Adrenal gland (tissue), 19 donors: ENCODE measurements at places on chromosomes 1 and 21. TPM values are rescaled to one million over a fixed set of nuclear protein-coding genes. Genes with fewer than 3 reads are reported as not detected.

DNA sequence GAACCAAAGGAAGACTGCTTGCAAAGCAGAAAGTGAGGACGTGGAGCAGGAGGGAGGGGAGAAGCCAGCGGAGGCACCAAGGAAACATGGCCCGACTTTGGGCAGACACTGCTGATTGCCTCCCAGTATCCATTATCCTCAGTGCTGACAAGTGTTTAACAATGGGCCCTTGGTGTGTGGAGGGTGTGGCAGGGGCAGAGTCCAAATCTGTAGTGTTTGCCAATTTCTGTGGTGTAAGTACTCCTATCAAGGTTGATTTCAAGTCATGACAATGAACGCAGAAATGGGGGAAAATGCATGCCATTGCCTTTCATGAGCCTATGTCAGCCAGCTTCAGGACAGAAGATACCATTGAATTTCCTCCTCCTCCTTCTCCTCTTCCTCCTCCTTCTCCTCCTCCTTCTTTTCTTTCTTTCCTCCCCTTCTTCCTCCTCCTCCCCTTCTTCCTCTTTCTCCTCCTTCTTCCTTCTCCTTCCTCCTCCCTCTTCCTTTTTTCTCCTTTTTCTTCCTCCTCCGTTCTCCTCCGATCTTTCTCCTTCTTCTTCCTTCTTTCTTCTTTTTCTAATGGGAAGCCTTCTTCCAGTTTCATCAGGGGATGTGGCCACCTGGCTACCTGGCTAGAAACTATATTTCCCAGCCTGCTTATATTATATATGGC, 10.3 kb upstream of the PHC2 start:
- H3K27me3 ChIP-seq, result no peaks in the 10 kb centered on the region
- no peaks in the 10 kb centered on the region for H3K36me3 ChIP-seq
- DNase-seq, result no peak
- no peak overlapping the region for H3K4me3 ChIP-seq

DNA sequence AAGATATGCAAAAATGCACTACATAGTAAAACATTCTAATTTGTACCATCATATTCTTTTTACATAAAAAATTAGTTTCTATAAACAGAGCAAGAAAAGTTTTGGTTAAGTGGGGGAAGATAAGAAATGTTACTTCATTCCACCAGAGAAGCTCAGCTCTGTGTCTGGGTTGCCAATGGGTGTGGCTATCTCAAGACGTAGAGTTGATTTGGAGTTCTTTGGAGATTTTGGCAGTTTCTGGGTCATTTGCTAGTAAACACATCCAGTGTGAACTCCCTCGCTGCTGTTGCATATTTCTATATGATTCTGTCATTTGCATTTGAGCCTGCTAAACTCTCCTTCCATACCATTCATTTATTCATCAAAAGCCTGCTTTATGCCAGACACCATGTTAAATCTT, 7.2 kb downstream of the RGL1 start:
- no peaks in the 10 kb centered on the region for H3K36me3 ChIP-seq
- peak overlapping the region; percentile 13 for H3K27ac ChIP-seq
- DNase-seq, result no peak

DNA sequence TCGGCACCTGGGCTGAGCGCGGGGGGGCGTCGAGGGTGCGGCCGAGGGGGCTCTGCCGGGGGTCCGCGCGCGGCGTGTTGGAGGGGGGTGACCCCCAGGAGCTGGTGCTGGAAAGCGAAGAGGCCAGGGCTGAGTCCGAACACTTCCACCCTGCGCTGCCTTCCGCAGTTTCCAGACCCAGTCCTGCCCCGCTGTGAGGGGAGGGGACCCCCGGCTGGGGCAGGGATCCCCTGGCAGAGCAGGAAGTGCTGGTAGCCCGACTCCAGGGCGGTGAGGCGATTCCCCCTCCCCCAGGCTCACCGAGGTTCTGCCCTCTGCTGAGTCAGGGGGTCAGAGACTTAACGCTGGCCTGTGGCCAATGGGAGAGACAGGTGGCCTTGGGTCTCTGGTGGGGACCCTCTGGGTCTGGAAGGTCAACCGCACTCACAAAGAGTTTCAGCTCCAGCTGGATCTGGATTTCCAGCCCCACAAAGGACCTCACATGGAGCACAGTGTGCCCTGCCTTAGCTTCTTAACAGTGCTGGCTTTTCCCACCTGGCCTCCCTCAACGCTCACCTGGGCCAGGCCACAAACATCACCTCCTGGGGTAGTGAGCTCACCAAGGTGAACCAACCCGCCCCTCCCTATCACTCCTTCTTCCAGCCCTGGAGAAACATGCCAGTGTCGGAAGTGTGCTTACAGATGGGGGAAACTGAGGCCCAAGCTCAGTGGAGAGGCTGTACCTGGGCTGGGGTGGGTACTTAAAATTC, 39.8 kb upstream of the SYNC start:
- no peaks in the 10 kb centered on the region for H3K36me3 ChIP-seq
- DNase-seq, result peak; percentile 62
- no peaks in the 10 kb centered on the region for H3K27me3 ChIP-seq
- peak overlapping the region; percentile 98 for H3K4me3 ChIP-seq
- H3K27ac ChIP-seq, result peak overlapping the region; percentile 70
- peaks cover 23% of the 10 kb centered on the region for H3K4me1 ChIP-seq

DNA sequence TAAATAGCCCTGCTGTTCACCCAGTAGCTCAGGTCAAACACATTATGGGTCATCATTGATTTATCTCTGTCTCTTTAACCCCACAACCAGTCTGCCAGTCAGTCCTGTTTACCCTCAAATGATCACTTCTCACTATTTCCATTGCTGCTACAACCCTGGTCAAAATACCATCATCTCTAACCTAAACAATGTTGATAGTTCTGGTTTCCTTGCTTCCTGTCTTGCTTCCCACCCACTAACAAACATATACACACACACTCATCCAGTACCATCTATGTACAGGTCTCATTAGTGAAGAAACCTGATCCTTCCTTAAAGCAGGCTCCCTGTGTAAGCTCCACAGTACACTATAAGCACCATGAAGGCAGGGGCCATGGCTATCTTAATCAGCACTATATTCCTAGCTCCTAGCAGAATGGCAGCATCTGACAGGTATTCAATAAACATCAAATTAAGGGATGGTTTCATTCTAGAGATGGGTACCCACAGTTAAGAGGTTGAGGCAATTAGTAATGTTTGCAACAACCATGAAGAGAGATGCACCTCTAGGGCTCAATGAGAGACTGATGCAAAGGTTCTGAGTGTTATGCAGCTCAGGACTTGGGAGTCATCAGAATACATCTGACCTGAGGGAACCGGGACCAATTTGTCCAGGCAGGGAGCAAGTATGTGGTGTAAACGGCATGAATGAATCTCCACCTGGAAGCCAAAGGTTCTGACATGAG, 10.0 kb upstream of the TGFBR3 start:
- DNase-seq, result no peak
- H3K4me3 ChIP-seq, result no peak overlapping the region
- no peaks in the 10 kb centered on the region for H3K27me3 ChIP-seq
- H3K36me3 ChIP-seq, result no peaks in the 10 kb centered on the region

Gene TMEM125
- total RNA-seq, result not detected

DNA sequence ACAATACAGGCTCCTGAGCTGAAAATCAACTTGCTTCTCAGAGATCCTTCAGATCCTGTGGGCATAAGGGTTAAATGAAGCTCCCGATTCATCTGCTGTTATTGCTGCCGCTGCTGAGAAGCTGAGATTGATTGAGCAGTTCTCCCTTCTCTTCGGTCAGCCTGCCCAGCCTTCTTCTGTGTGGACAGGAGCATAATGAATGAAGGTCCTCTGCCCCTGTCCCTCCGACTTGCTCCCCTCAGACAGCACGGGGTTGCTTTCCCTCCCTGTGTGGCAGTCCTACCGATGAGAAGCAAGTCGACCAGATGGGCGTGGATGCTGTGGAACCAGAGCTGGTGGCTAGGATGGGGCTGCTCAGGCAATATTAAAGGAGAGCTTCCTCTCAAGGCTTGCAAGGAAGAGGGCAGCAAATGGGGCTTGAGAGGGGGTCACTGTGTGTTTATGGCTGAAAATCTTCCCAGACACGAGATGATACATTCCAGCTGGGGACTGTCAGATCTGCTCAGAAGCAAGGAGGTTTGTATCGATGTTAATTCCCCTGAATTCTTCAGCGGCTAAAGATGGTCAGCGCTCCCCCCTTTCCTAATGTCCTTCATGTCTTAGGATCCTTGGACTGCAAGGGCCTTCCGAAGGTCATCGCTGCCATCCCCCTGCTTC, 63.9 kb upstream of the GOLT1A start:
- no peaks in the 10 kb centered on the region for H3K27me3 ChIP-seq
- H3K4me3 ChIP-seq, result no peak overlapping the region
- H3K27ac ChIP-seq, result no peak overlapping the region
- no peaks in the 10 kb centered on the region for H3K36me3 ChIP-seq
- H3K4me1 ChIP-seq, result peaks cover 12% of the 10 kb centered on the region

Gene F5
- under 0.01 TPM for total RNA-seq

Gene CCDC27
- not detected for total RNA-seq

DNA sequence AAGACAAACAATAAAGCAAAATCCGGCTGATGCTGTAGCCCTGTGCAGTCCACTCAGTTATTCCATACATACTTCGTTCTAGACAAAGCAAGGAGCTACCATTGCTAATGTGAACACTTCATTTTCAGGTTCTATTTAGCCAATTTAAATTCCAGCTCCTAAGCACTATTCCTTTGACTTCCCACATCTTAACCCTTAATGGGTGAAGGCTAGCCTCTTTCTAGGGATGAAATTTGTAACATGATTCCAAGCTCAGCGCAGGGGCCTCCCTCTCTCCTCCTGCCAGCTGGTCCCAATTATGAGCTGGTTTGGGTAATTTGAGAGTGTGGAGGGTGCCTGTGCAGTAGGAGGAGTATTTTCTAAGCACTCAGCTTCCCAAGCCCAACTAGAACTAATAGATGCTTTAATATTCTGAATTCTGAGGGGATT, 53.9 kb upstream of the PTGFRN start:
- DNase-seq, result no peak
- no peak overlapping the region for H3K27ac ChIP-seq
- H3K4me3 ChIP-seq, result no peak overlapping the region
- H3K27me3 ChIP-seq, result no peaks in the 10 kb centered on the region

Gene AMY1C
- not detected for total RNA-seq
